ENCODE measurements at places on chromosomes 2 and 18. TPM values are rescaled to one million over a fixed set of nuclear protein-coding genes. Genes with fewer than 3 reads are reported as not detected.

The C2orf49 gene
- 18.8 TPM for total RNA-seq

DNA sequence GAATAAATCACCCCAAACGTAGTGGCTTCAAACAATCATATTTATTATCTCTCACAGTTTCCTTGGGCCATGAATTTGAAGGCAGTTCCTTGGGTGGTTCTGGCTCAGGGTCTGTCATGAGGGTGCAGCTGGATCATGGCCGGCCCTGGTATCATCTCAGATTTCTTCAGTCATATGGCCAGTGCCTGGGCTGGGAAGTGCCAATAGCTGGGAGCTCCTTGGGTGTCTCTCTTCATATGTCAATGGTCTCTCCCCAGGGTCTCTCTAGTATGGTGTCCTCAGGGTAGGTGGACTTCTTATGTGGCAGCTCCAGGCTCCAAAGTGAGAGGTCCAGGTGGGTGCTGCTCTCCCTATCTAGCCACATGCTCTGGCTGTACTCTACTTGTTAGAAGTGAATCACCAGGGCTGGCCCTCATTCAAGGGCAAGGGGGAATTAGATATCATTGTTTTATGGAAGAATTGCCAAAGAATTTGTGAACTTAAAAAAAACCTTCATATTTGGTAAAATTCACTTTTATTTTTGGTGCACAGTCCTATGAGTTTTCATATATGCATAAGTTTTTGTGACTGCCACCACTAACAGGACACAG is 15.4 kb downstream of the FHOD3 start:
- H3K36me3 ChIP-seq, result no peaks in the 10 kb centered on the region
- H3K27ac ChIP-seq, result no peak overlapping the region
- no peaks in the 10 kb centered on the region for H3K27me3 ChIP-seq

DNA sequence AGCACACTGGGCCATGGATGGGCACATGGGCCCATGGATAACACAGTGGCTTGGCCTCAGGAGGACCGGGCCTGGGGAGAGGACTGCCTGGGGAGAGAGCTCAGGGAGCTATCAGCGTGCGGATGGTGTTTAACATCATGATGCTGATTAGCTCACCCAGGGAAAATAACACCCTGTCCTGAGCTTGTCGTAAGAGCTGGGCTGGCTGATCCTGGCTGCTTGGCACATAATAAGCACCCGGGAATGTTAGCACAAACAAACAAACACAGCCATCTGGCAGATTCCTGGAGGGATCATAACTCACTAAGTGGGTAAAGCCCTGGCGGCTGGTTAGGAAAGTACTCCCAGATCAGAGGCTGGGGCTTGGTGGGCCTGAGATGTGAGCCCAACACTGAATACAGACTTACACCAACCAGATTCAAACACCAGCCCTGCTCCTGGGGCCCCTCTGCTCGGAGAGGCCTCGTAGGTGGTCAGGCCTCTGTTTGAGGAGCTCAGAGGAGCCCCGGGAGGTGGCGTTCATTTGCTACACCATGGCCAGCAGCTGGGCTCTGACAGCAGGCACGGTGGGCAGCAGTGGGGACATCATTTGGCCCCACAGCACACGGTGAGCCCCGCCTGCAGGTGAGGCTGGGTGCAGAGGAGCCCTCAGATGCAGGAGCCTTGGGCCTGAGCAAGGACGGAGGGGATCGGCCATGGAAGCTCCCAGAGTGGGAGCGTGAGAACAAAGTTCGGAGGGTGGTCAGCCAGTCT is 193.4 kb upstream of the HDAC4 start:
- H3K4me3 ChIP-seq, result no peak overlapping the region
- no peak overlapping the region for H3K27ac ChIP-seq
- no peak for DNase-seq
- no peaks in the 10 kb centered on the region for H3K36me3 ChIP-seq
- H3K4me1 ChIP-seq, result no peaks in the 10 kb centered on the region
- H3K27me3 ChIP-seq, result no peaks in the 10 kb centered on the region

DNA sequence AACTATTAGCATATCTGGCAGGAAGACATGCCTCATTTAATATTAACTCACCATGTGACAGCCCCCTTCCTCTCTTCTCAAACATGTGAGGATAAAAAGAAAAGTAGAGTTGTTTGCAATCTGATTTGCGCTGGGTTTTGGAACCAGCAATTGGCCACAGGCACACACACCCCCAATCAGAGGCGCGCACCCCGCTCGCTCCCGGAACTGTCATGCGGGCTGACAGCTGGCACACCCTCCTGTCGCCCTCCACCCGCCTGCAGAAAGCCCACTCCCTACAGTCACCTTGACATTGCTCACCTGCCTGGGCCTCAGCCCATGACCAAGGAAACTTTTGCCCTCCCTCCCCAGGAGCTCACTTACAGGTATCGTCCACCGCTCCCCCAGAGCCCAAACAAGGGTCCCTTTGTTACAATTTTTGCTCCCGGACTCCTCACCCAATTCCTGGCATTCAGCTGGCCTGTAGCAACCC is 1.1 kb downstream of the COBLL1 start:
- H3K4me1 ChIP-seq, result no peaks in the 10 kb centered on the region
- H3K36me3 ChIP-seq, result no peaks in the 10 kb centered on the region
- peak; percentile 43 for DNase-seq
- no peak overlapping the region for H3K27ac ChIP-seq
- H3K27me3 ChIP-seq, result no peaks in the 10 kb centered on the region

DNA sequence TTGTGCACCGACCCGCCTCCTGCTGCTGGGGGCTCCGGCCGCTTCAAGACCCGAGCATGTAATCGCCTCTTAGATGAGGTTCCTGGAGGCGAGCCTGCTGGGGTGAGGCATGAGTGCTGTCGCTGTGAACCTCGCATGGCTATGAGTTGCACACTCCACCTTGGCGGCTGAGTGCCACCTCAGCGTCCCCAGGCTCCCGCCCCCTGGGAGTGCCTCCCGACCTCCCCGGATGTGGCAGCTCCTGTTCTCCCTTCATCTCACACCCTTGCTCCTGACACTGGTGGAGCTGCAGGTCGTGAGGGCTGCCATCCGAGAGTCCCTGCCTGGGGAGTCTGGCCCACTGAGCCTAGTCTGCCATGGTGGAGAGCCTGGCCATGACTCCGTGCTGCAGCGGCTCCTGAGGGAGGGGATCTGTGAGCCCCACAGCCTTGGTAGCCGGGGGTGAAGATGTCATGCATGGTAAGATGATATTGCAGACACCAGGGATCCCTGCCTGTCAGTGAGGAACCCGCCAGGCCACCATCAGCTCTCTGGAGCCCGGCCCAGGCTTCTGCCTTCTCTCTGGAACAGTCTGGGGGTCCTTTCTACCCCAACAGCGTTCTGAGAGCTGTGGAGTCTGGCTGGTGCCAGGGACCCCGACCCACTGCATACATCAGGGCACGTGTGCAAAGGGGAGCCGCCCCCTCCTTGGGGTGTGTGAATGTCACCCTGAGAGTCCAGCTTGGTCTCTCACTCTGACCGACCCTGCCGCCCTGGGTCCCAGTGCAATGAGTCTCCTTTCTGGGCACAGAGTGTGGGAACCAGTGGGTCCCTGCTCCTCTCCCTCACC is 61.6 kb upstream of the HS6ST1 start:
- H3K27ac ChIP-seq, result no peak overlapping the region
- no peaks in the 10 kb centered on the region for H3K27me3 ChIP-seq
- no peak overlapping the region for H3K4me3 ChIP-seq
- H3K4me1 ChIP-seq, result no peaks in the 10 kb centered on the region

GRCh38 chr2:96617012-96617411 is 21.1 kb downstream of the KANSL3 start:
- no peak overlapping the region for H3K27ac ChIP-seq
- no peaks in the 10 kb centered on the region for H3K27me3 ChIP-seq
- no peak overlapping the region for H3K4me3 ChIP-seq
- peaks cover 48% of the 10 kb centered on the region for H3K36me3 ChIP-seq
- no peaks in the 10 kb centered on the region for H3K4me1 ChIP-seq

The NTSR2 gene
- total RNA-seq, result not detected

DNA sequence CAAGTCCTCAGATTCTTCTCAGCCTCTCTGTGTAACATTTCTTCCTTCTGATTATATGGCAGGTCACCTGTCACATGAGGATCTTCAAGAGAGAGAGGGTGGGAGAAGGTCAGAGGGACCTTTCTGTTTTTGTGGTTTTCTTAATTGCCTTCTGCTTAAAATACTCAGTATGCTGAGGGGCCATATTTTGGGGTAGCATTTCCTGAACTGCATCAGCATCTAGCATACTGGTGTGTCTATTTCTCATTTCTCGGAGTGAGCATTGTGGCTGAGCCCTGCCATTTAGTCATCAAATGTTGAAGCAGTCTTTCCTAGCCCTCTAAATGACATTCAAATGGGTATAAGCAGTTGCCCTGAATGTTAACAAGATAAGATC is 162.7 kb downstream of the MYO3B start:
- no peak overlapping the region for H3K27ac ChIP-seq
- H3K4me1 ChIP-seq, result peaks cover 13% of the 10 kb centered on the region
- no peaks in the 10 kb centered on the region for H3K36me3 ChIP-seq
- no peaks in the 10 kb centered on the region for H3K27me3 ChIP-seq

DNA sequence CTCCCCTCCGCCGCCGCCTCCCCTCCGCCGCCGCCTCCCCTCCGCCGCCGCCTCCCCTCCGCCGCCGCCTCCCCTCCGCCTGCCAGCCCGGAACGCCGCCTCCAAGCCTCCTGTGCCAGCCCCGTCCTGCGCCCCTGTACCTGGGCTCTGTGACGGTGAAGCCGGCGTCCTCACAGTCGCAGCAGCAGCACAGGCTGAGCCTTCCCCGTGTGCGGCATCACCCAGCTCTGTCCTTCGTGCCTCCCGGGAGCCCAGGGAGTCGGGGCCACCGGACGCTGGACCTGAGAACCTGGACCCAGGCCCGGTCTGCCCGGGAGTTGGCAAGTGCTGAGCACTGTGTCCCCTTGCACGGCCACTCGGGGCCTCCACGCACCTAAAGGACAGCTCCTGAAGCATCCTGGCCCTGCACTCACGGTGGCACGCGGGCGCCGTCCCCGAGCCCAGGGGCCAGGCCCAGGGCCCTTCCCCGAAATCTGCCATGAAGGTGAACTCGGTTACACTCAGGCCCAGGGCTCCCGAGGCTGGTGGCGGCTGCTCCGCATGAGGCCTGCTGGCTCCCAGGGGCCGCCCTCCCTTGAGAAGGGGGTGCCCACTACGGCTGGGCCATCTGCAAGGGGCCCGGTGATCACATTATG is 32.9 kb downstream of the RTP5 start:
- peak; percentile 53 for DNase-seq
- H3K27me3 ChIP-seq, result no peaks in the 10 kb centered on the region
- H3K27ac ChIP-seq, result no peak overlapping the region
- H3K4me1 ChIP-seq, result no peaks in the 10 kb centered on the region
- no peaks in the 10 kb centered on the region for H3K36me3 ChIP-seq
